Articular chondrocyte of knee joint (primary cell): ENCODE measurements at places on chromosomes 16 and 17. TPM values are rescaled to one million over a fixed set of nuclear protein-coding genes. Genes with fewer than 3 reads are reported as not detected.

The KRT222 gene
- not detected in 2 replicates for total RNA-seq

The ZNF423 gene
- total RNA-seq: 1.0 and 3.4 TPM in 2 replicates

The TRIM16 gene
- total RNA-seq: 44.2 and 53.9 TPM in 2 replicates

The CD7 gene
- not detected in 2 replicates for total RNA-seq

The KCNH6 gene
- total RNA-seq: not detected in 2 replicates

The TEX14 gene
- under 0.01 TPM in 1 of 2 replicates, not detected in the other for total RNA-seq

The RNF43 gene
- 0.26 TPM in 1 of 2 replicates, not detected in the other for total RNA-seq

The RAB11FIP3 gene
- total RNA-seq: 21.3 and 24.6 TPM in 2 replicates
